Stimulated activated CD4-positive, alpha-beta T cell treated with anti-CD3 and anti-CD28 coated beads, TNF-alpha, amount 100 ng/mL, for 1 hour (primary cell): ENCODE measurements at places on chromosomes 16 and 17.
A peak's percentile ranks its signal among the peaks of the same experiment; 100 is the strongest.

DNA sequence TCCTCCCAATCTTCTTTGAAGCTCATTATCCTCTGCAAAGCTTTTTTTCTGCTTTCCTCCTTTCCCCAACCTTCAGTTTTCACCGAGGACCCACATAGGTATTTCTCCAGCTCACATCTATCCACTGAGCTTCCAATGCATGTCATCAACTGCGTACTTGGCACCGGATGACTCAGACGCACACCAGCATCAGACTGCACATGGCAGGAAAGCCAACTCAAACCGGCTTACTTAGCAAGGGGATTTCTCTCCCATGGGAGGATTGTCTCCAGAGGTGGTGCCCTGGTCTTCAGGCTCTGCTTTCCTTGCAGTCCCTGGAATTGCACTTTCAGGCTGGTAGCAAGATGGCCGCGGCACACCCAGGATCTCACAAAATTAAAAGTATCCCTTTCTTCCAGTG lies 1.7 kb upstream of the AKTIP start:
- DNase-seq, result no peak

- no peak for DNase-seq
Measured at GRCh38 chr17:69412251-69412671, 2.2 kb upstream of the MAP2K6 start.

GRCh38 chr17:550041-550398 lies 164.6 kb downstream of the VPS53 start:
- DNase-seq, result no peak

- DNase-seq, result no peak
Measured at GRCh38 chr17:49480836-49481615, 14.1 kb upstream of the NGFR start.

GRCh38 chr17:12664894-12665262 lies 812 bp upstream of the MYOCD start:
- no peak for DNase-seq

DNA sequence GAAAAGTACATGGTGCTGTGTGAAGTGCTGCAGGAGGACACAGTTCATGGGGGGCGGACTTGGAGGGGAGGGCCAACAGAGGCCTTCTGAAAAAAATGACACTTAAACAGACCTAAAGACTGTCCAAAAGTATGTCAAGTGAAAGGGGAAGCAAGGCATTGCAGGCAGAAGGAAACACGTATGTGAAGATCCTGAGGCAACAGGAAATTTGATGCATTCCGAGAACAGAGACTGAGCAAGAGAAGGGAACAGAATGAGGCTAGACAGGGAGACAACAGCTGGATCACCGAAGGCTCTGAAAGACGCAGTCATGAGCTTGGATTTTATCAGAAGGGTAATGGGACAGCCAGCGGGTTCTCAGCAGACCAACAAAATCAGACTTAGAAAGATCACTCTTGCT lies 1.1 kb downstream of the IFT20 start:
- no peak for DNase-seq

GRCh38 chr17:37849617-37849972 lies 74.6 kb upstream of the TBC1D3K start:
- no peak for DNase-seq

- no peak for DNase-seq
Measured at GRCh38 chr16:66107661-66108060, 258.8 kb upstream of the CDH5 start.

DNA sequence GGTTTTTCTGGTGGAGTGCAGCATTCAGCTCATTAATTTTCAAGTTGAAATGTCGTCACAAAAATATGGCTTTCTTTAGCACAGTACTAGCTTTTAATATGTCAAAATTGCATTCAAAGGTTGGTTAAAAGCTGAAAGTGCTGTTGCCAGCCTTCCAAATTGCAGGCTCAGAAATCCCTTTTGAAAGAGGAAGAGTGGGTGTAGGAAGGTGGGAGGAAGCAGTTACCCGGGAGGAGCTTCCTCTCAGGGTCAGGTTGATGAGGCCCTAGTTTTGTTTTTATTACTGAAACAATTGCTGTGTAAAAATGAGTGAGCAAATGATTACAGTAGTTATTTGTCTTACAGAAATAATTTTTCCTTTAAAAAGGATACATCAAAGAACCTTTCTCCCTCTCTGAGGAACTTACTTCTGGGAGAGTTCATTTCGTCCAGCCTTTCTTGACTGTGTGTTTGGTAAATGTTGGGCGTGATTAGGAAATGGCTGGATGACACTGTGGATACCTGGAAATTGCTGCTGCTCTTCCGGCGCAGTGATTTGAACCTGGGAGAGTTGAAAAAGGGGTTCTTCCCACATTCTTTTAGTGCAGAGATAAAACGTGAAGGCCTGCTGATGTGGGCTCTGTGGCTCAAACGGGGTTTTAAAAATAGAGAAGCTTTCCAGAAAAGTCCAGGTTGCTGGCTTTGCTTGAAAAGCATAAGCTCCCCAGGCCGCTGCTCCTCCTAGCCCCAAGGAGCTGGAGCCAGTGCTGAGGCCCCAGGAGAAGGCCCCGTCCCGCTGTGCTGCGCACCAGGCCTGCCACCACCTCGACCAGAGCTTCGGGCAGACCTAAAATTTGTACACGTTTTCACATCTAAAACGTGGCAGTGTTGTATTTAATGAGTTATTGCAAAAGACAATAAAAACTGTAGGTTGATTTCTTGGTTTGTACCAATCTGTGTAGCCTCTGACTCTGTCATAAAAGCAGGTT lies 41.7 kb downstream of the SEC14L1 start:
- no peak for DNase-seq

- no peak for DNase-seq
Measured at GRCh38 chr17:61225178-61225882, 174.3 kb upstream of the TBX2 start.

GRCh38 chr16:83581082-83581481 lies 226.7 kb upstream of the HSBP1 start:
- DNase-seq, result no peak

- no peak for DNase-seq
Measured at GRCh38 chr16:64751906-64752305, 370.0 kb downstream of the CDH11 start.

DNA sequence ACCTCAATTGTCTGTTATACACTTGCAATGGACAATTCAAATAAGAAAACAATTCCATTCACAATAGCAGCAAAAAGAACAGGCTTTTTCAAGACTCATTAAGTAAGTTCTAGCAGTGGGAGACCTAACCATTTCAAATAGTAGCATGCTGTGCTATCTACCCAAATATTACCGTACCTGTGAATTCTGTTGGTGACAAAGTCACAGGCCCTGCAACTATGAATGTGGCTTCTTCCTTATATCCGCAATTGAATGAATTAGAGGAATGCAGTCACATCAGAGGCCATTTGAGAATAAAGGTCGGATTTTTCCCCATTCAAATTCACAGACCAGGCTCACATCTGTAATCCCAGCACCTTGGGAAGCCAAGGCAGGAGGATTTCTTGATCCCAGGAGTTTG lies 800 bp upstream of the NME4 start:
- DNase-seq, result no peak

GRCh38 chr16:26111900-26112299 lies 420.1 kb downstream of the HS3ST4 start:
- no peak for DNase-seq

DNA sequence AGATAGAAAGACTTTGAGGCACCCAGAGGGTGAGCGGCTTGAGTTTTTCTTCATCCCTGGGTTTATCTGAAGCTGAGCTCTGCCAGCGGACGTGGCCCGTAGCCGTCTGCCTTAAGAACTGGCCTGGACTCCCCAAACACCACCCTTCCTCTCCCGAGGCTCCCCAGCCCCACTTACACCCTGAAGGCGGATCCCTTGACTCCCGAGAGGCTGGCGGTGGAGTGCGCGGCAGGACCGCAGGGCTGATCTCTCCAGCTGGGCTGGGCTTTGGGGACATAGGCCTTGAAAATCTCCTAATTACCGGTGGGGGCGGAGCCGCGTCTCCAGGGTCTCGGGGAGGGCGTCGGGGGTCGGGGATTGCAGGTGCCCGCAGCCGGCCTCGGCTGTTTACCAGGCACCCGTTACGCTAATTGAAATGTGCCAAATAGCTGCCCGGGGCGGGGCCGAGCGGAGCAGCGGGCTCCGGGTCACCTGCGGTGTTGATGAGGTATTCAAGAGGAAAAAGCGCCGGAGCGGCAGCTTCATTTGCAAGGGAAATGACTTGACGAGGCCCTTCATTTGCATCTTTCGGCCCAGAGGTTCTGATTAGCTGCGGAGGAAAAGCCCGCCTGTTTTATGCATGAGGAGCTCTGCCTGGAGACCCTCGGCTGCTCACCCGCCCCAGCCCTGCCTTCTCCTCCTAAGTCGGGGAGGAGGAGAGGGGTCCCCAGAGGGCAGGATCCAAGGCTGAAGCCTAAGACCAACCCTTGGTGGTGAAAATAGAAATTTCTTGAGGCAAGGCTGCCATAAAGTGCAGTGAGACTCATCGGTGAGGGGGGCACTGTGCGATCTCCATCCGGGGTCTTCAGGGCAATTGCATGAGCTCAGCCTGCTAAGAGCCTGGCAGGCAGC lies 100.7 kb downstream of the MGAT5B start:
- DNase-seq, result peak; percentile 10

DNA sequence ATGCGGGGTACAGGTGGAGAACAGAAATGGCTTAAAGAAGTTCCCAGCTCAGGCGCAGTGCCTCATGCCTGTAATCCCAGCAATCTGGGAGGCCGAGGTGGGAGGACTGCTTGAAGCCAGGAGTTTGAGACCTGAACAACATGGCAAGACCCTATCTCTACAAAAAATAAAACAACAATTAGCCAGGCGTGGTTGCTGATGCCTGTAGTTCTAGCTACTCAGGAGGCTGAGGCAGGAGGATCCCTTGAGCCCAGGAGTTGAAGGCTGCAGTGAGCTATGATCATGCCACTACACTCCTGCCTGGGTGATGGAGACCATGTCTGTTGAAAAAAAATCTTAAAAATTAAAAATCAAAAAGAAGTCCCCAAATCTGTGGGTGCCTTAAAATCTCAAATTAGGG lies 228.3 kb upstream of the WSB1 start:
- DNase-seq, result no peak

DNA sequence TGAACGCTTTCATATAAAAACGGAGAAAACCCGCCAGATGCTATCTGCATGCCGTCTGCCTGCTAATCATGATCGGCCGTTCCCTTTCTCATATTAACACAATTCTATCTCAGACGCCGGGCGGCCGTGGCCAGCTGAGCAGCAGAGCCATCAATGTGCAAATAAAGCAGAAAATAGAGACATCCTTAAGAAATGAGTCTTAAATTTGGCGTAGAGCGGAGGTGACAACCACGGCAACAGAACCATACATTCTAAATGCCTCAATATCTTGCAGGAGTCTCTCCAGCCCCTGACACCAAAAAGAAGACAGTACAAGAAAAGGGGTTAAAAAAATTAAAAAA lies 2.7 kb upstream of the IRX5 start:
- DNase-seq, result no peak

- no peak for DNase-seq
Measured at GRCh38 chr16:22352140-22352539, 22.3 kb downstream of the CDR2 start.

DNA sequence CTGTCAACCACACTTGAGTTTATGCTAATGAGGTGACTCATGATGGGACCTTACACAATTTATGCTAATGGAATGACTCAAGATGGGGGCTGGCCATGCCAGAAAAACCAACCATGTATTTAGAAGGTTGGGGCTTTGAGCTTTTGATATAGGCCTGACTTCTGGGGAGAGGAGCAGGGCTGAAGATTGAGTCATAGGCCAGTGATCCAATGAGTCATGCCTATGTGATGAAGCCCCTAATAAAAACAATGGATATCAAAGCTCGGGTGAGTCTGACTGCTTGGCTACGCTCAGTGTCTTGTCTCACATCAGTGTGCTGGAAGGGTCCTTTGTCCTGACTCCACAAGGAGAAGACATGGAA lies 7.3 kb downstream of the MFSD6L start:
- DNase-seq, result no peak

- no peak for DNase-seq
Measured at GRCh38 chr17:20774472-20775135, 195.1 kb downstream of the CDRT15L2 start.

DNA sequence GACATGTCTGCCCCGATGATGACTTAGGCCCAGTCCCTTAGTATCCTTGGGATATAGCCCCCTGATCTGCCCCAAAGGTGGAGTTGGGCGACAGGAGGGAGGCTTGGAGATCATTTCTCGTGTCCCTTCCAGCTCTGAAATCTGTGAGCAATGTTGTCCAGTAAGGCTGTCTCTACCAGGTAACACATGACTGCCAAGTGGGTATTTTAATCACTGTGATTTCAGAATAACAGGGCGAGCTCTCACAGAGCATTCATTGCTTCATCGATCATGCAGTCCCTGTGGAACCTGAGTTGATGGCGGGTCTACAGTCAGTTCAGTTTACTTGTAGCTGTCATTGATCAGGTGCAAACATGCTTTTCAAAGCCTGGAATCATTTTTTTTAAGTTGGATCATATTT lies 39.2 kb downstream of the KSR1 start:
- DNase-seq, result no peak

DNA sequence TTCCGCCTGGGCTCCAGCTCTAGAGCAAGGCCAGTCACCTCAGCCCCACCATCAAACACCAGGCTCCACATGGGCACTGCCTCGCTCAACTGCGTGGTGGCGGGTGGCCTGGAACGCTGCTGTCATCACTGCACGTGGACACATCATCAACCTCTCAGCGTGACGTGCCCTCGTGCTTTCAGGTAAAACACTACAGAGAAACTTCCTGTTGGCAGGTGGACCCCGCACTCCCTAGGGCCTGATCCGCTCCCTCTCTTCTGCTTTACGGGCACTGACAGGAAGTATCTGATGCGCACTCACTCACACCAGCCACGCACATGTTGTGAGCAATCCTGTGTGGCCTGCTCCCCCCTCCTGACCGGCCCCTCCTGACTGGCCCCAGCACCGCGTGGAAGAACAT lies 87.4 kb downstream of the ANKRD11 start:
- DNase-seq, result no peak

- no peak for DNase-seq
Measured at GRCh38 chr16:47160422-47160821, 16.7 kb upstream of the NETO2 start.

DNA sequence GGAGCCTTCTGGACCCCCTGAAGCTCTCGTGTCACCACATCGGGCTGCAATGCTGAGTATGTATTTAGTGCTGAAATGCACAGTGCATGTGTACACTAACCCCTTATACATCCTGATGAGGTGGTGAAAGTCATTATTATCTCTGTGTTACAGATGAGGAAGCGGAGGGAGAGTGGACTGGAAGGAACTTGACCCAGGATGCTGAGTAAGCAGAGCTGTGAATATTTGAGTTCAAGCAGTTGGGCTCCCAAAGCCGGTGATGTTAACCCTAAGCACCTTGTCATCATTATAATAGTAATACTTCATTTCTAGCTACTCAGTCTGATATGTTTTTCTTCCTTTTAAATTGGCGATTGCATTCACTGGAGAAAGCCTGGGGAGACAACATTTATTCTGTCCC lies 25.9 kb upstream of the NKD1 start:
- DNase-seq, result no peak

GRCh38 chr16:3716831-3717234 lies 491 bp downstream of the TRAP1 start:
- DNase-seq, result no peak

DNA sequence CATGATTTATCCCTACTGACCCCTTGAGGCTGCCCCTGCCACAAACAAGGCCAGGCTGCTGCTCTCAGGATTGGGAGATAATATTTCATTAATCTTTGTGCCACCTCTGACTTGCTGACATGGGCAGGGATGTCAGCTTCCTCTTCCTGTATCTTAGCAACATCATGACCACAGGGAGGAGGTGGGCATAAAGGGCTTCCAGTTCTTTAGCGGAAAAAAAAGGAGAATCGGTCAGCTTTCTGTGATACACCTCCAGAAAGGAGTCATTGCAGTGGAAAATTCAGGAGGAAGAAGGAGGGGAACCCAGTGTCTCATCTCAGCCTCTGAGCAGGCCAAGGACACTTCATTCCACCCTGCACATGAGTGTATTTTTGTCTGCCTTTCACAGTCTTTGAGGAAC lies 206.8 kb upstream of the SDK2 start:
- no peak for DNase-seq
